GM13976 (cell line): ENCODE measurements at places on chromosomes 12 and 14.

DNA sequence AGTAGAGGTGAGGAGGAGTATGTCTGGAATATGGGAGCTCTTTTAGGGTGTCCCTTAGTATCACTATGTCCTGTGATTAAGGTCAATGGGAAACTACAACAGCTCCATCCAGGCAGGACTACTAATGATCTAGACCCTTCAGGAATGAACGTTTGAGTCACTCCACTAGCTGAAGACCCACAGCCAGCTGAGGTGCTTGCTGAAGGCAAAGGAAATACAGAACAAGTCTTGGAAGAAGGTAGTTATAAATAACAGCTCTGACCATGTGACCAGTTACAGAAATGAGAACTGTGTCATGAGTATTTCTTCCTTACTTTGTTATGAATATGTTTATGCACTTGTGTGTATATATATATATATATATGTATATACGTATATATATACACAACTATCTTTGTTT lies 40.5 kb upstream of the USP44 start:
- no peak for DNase-seq

DNA sequence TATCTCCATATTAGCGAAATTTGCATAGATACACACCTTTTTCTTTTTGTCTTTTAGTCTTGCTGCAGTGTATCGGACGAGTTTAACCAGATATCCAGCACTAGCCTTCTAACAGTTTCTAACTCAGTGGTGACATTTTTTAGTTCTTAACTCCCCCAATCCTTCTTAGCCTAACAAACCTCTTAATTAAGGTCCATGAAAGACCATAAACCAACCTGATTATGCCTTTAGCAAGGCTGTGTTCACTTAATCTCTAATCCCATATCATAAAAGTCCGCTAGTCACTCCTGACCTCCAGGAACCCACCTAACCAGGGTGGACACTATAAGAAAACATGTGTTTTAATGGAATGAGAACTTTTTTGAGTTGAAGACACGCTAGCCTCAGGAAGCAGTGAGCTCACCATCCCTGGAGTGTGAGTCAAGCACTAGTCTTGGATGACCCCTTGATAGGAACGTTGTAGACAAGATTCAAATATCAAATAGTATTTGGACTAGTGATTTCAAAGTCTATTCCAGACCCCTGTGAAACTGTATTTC lies 9.5 kb downstream of the CDKN1B start:
- DNase-seq = no peak

- DNase-seq = no peak
Measured at GRCh38 chr12:96882862-96883261, 24.2 kb upstream of the NEDD1 start.

DNA sequence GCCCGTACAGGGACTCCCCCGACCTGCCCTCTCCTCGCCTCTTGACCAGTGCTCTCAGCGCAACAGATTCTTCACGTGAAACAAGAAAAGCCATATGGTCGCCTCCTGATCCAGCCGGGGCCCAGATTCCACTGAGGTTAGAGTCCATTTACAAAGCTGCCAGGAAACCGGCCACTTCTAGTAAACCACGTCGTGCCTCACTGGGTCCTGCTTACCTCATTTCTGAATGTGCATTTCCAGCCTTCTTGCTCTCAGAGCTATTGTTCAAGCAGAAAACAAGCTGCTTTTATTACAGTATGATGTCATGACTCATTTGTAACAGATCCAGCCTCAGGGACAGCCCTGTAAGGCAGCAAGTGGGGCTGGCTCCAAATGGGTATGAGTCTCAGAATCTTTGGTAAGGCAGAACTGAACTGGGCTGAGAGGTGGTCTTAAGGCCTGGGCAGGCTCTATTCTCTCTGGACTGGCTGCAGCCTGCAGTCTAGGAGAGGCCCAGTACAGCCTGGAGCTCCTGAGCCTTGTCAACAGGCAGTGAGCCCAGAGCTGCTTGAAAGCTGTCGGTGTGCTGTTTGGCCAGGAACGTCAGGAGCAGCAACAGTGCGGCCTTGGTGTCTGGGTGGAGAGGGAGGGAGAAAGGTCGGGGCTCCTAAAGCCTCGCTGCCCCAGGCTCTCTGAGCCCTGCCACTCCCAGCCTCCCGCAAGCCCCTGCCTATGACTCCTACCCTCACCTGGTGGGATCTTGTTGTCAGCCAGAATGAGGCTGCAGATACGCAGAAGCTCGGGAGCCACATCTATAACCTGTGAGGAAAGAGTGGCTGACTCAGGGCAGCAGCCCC lies 8.3 kb downstream of the REC8 start:
- no peak for DNase-seq

- peak; percentile 77 for DNase-seq
Measured at GRCh38 chr12:12007001-12007712, 63.6 kb upstream of the BCL2L14 start.

- DNase-seq = no peak
Measured at GRCh38 chr12:125166041-125166440, 100.8 kb downstream of the AACS start.

- DNase-seq = no peak
Measured at GRCh38 chr12:65275627-65276026, 2.9 kb upstream of the MSRB3 start.

DNA sequence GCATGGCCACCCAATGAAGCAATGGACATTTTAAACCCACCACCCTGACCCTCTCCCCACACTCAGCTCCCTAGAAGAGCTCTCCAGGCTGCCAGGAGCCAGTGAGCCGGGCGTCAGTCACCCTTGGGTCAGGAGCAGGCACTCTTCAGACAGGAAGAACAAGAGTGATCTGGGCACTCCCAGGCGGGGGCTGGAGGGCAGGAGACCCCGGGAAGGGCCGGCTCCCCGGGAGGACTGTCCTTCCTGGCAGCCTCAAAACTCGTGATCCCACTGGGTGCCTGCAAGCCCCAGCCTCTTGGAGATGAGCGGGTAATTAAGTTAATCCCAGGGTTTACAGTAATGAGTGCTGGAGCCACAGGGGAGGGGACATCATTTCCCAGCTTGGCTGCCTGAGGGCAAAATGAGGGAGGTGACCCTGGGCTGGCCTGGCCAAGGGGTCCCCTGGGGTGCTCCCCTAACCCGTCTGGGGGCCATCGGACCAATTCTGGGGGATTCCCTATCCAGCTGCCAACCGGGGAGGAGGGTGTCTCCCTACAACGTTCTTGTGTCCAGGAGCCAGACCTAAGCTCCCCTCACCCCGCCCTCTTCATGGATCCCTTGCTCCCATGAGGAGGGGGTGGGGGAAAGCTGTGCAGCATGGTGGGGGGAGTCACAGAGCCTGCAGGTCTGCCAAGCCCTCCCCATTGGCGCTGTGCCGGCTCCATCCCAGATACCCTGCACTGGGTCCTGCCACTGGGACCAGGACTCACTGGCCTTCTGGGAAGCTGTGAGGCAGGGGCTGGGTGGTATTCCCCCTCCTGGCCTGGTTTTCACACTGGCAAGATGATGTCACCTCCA lies 59.2 kb downstream of the CCNK start:
- DNase-seq = no peak

- DNase-seq = no peak
Measured at GRCh38 chr14:88841741-88842140, 17.3 kb downstream of the TTC8 start.

GRCh38 chr14:68011406-68012028 lies 191.9 kb downstream of the RAD51B start:
- DNase-seq = no peak

DNA sequence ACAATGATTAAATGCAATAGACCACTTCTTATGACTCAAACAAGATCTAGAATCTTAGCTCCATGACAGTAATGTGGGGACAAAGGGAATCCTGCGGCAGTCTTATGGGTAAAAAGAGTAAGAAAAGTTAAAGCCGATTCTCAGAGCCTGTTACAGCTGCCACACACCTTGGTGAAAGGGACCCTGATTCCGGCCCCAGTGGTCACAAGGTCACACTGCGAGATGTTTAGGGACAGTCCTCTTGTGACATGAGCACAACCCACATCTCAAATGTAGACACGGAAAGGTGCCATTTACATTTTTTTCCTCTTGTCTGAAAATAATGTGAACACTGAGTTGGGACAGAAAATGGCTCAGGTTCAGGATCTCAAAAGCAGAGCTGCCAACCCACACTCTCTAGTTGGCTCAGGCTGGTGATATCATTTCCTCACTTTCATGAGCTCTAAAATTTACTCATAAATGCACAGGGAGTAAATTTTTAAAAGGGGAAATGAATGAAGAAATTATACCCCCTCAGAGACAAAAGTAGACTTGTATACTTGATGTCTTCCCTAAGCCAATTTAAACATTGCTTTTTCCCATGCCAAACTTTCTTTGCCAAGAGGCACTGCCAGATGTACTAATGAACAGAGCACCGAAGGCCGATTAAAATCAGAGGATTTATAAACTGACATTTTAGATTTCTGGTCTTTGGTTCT lies 113.1 kb upstream of the OVCH1 start:
- DNase-seq = no peak

- no peak for DNase-seq
Measured at GRCh38 chr12:127942981-127943380, 324.0 kb upstream of the TMEM132C start.

DNA sequence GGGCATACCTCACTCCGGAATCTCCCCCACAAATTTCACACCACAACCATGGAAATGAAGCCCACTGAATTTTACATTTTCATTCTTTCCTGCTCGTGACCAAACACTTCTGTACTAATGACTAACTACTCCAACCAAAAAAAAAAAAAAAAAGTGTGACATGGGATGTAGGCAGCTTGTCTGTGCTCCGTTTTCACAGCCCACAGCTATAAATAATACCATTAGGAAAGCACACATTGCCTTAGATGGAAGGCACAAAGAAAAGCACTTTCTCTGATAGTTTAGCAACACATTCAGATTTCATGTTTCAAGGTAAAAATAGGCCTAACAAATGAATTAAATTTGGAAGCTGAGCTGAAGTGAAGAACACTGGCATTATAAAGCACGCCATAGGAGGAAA lies 42.5 kb downstream of the DUSP6 start:
- no peak for DNase-seq

DNA sequence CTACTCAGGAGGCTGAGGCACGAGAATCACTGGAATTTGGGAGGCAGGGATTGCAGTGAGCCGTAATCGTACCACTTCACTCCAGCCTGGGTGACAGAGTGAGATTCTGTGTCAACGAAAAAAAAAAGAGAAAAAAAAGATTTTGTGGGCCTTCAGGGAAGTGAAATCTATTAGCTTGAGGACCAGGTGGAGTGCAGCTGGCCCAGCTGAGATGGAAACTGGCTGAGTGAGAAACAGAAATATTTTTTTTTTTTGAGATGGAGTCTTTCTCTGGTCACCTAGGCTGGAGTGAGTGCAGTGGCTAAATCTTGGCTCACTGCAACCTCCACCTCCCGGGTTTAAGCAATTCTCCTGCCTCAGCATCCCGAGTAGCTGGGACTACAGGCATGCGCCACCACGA lies 2.3 kb upstream of the CLEC4C start:
- DNase-seq = no peak

DNA sequence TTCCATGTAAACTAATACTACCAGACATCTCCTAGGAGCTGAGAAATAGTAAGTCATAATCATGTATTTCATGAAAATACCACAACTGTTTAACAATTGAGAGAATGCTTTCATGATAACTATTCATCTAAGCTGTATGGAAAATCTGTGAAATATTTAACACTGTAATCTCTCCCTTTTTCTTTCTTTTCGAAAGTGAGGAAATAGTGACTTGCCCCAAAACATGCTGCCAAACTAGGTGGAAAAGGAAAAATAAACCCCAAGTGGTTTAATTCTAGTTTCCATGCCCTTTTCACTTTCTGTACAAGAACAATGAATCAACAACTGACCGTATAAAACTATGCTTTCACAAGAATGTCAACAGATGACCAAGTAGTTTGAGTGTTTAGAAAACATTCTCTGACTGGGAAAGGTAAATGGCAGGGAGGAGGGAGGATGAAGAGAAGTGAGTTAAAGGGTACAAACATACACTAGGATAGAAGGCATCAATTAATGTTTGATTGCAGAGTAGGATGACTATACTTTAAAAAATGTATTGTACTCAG lies 147.5 kb upstream of the AVPR1A start:
- no peak for DNase-seq

DNA sequence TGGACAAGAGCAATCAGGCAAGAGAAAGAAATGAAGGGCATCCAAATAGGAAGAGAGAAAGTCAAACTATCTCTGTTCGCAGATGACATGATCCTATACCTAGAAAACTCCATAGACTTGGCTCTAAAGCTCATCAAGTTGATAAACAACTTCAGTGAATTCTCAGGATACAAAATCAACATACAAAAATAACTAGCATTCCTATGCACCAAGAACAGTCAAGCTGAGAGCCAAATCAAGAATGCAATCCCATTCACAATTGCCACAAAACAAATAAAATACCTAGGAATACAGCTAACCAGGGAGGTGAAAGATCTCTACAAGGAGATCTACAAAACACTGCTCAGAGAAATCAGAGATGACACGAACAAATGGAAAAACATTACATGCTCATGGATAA lies 417.5 kb upstream of the ATP2B1 start:
- DNase-seq = no peak

- no peak for DNase-seq
Measured at GRCh38 chr12:98997899-98998298, 352.8 kb downstream of the APAF1 start.

DNA sequence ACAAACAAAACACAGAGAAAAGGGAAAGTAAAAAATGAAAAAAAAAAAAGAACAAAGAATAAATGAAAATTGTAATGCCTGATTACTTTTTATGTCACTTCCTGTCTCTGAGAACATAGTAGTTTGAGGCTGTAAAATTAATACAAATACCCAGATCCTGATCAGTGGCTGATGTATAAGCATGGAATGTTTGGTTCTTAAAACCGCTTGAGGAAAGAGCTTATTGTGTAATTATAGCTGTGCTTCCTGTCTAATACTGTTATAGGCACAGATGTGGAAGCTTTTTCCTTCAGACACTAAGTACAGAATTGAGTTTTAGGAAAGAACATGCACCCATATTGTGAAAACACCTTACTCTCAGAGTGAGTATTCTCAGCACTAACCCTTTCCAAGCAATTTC lies 86.9 kb downstream of the AVPR1A start:
- DNase-seq = no peak

GRCh38 chr12:111687255-111687654 lies 1.4 kb downstream of the ACAD10 start:
- peak; percentile 41 for DNase-seq
